Kidney epithelial cell (primary cell): ENCODE measurements at places on chromosomes 5 and 9. TPM values are rescaled to one million over a fixed set of nuclear protein-coding genes. Genes with fewer than 3 reads are reported as not detected.

WDR31 gene
- 2.7 and 3.0 TPM in 2 replicates for total RNA-seq

CCL28 gene
- total RNA-seq, result 4.7 and 7.5 TPM in 2 replicates

EFCAB9 gene
- not detected in 2 replicates for total RNA-seq

SV2C gene
- total RNA-seq, result under 0.01 and 0.04 TPM in 2 replicates

PDLIM4 gene
- total RNA-seq, result 146 and 164 TPM in 2 replicates

MOB3B gene
- total RNA-seq, result 1.4 and 1.9 TPM in 2 replicates

CCL27 gene
- not detected in 2 replicates for total RNA-seq

IFNA2 gene
- not detected in 2 replicates for total RNA-seq

TAF11L10 gene
- total RNA-seq, result not detected in 2 replicates

MAMDC4 gene
- total RNA-seq, result 3.7 and 6.4 TPM in 2 replicates

LOX gene
- 9.0 and 13.2 TPM in 2 replicates for total RNA-seq

TLX3 gene
- total RNA-seq, result 0.14 and 0.58 TPM in 2 replicates

CTNND2 gene
- total RNA-seq, result 0.29 and 0.34 TPM in 2 replicates

SH3TC2 gene
- 7.9 and 8.4 TPM in 2 replicates for total RNA-seq

SPATA6L gene
- 1.3 and 2.5 TPM in 2 replicates for total RNA-seq

POLR1E gene
- total RNA-seq, result 24.4 and 26.9 TPM in 2 replicates

DOK3 gene
- total RNA-seq, result 1.1 TPM in 2 replicates

RANBP3L gene
- total RNA-seq, result 0.07 TPM in 1 of 2 replicates, not detected in the other

CARD6 gene
- total RNA-seq, result 1.9 and 3.3 TPM in 2 replicates

OBP2B gene
- not detected in 2 replicates for total RNA-seq

PCDHA11 gene
- total RNA-seq, result 0.48 and 1.2 TPM in 2 replicates

PKD2L2 gene
- total RNA-seq, result not detected in 2 replicates

SERF1A gene
- total RNA-seq, result 7.8 and 14.2 TPM in 2 replicates

SYK gene
- 12.3 and 15.0 TPM in 2 replicates for total RNA-seq

SELENOP gene
- 14.1 and 17.3 TPM in 2 replicates for total RNA-seq

NOXA1 gene
- total RNA-seq, result 0.84 and 1.8 TPM in 2 replicates

PCDHB2 gene
- total RNA-seq, result 5.7 and 5.8 TPM in 2 replicates

DMRT3 gene
- total RNA-seq, result 0.25 and 0.34 TPM in 2 replicates

LCN9 gene
- not detected in 2 replicates for total RNA-seq

SCGB3A2 gene
- not detected in 2 replicates for total RNA-seq

FBN2 gene
- total RNA-seq, result 25.2 and 31.9 TPM in 2 replicates

DEPDC1B gene
- total RNA-seq, result 10.6 TPM in 2 replicates

PIP5K1B gene
- 0.55 and 0.71 TPM in 2 replicates for total RNA-seq

SLC45A2 gene
- not detected in 2 replicates for total RNA-seq

TAS2R1 gene
- not detected in 2 replicates for total RNA-seq

LHFPL2 gene
- total RNA-seq, result 33.1 and 39.0 TPM in 2 replicates

SLC36A3 gene
- total RNA-seq, result not detected in 2 replicates

PCDHGA10 gene
- 5.5 and 6.0 TPM in 2 replicates for total RNA-seq

TPD52L3 gene
- not detected in 2 replicates for total RNA-seq

SPINK7 gene
- total RNA-seq, result not detected in 2 replicates

FAM53C gene
- total RNA-seq, result 26.3 and 36.8 TPM in 2 replicates

SHISAL2B gene
- not detected in 2 replicates for total RNA-seq

EIF4E1B gene
- total RNA-seq, result not detected in 2 replicates

ADAMTS12 gene
- total RNA-seq, result 3.4 and 4.1 TPM in 2 replicates

GFRA3 gene
- total RNA-seq, result 0.08 TPM in 1 of 2 replicates, not detected in the other

ASTN2 gene
- 9.2 and 12.2 TPM in 2 replicates for total RNA-seq

IL11RA gene
- 5.9 and 11.6 TPM in 2 replicates for total RNA-seq

ABO gene
- 1.8 TPM in 2 replicates for total RNA-seq

GTF3C5 gene
- 94.3 and 94.7 TPM in 2 replicates for total RNA-seq

SLC6A19 gene
- total RNA-seq, result not detected in 2 replicates

FGFR4 gene
- total RNA-seq, result 16.4 and 34.5 TPM in 2 replicates

TRIO gene
- 174 and 196 TPM in 2 replicates for total RNA-seq

PCDHB8 gene
- 0.34 and 0.84 TPM in 2 replicates for total RNA-seq

ZNF354C gene
- 6.9 and 7.9 TPM in 2 replicates for total RNA-seq

FBLL1 gene
- 0.84 and 1.0 TPM in 2 replicates for total RNA-seq

QRFP gene
- total RNA-seq, result not detected in 2 replicates

PRLR gene
- 1.8 and 3.8 TPM in 2 replicates for total RNA-seq

FOXE1 gene
- total RNA-seq, result 0.04 and 0.14 TPM in 2 replicates
